ENCODE measurements at places on chromosomes 7 and 10.

GRCh38 chr7:28311670-28312069 is 100.6 kb upstream of the CREB5 start:
- DNase-seq: no peak

DNA sequence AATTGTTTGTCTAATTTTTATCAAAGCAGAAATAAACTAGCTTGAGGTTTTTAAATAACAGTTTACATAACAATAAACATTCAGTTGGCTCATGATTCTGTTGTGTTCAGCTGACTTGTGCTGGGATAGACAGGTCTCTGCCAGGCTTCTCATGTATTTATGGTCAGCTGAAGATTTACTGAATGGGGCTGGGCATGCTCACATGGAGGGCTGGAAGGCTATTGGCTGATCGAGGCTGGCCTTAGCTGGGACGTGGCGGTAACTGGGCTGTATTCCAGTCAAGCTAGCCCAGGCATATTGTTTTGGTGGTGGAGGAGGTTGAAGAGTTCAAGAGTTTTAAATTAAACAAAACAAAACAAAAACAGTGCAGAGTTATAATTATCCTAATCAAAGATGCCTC is 251.0 kb upstream of the MTPN start:
- DNase-seq: no peak

- DNase-seq: no peak
These were observed 28.7 kb downstream of the IKZF1 start for GRCh38 chr7:50333221-50333651.

DNA sequence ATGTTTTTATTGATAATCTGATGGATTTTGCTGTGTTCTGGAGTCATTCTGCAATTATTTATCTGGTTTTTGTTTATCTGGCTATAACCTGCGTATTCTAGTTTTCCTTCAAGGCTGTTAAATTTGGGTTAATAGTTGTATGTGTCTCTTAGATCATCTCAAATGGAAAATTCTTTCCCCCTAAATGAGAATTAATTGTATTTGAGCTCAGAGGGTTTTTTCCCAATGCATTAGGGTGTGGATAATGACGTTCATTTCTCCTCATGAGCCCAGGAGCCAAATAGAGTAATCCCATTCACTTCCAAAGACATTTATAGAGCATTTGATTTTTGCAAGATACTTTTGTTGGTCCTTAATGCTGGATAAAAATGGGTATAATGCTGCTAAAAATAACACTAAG is 564.6 kb downstream of the GALNT17 start:
- DNase-seq: no peak

GRCh38 chr7:15720849-15721471 is 34.5 kb upstream of the MEOX2 start:
- no peak for DNase-seq

GRCh38 chr10:86048973-86049372 is 317.6 kb downstream of the GRID1 start:
- no peak for DNase-seq

GRCh38 chr7:99128076-99128950 is 15.6 kb downstream of the SMURF1 start:
- peak; percentile 79 for DNase-seq

- no peak for DNase-seq
These were observed 137.5 kb downstream of the ZNF365 start for GRCh38 chr10:62511656-62512055.

GRCh38 chr10:22003964-22004281 is 393 bp upstream of the DNAJC1 start:
- DNase-seq: no peak

- no peak for DNase-seq
These were observed 10.6 kb upstream of the SAMD8 start for GRCh38 chr10:75100764-75101291.

DNA sequence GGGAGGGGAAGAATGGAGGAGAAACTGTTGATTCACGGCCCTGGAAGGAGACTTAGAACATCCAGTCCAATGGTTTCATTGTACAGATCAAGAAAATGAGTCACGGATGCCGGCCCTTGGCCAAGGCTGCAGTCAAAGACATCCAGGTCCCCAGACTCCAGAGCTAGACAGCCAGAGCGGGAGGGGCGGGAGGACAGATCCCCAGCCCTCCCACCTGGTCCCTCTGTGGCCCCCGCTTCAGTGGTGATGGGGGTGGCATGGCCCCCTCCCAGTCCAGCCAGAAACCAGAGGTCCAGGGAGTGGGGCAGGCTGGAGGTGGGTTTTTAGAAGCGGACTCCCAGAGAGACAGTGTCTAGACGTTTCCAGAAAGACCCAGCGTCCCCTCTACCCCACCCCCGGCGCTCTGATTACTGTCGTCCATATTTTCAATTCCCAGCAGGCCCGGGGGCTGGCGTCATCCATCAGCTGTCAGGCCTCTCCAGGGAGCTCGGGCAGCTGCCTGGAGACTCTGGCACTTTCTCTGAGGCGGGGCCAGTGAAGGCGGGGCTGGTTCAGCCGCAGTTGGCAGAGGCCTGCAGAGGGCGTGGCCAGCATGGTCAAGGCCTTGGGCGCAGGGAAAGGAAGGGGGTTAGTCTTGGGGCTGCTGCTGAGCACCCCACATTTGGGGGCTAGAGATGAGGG is 8.0 kb upstream of the HSPB1 start:
- DNase-seq: peak; percentile 96

DNA sequence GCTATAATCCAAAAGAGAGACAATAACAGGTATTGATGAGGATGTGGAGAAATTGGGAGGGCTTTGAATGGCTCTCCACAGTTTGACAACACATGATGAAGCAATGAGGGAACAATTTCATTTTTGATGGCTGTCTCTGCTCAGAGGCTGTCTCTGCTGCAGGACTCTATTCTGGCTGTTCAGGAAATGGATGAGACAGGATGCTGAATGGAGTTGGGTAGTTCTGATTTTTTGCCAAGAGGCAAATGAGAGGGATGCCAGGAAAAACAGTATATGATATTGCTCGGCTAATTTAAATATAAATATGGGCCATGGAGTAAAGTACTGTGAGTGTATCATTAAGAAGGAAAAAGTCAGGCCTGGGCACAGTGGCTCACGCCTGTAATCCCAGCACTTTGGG is 16.8 kb downstream of the APBB1IP start:
- no peak for DNase-seq

DNA sequence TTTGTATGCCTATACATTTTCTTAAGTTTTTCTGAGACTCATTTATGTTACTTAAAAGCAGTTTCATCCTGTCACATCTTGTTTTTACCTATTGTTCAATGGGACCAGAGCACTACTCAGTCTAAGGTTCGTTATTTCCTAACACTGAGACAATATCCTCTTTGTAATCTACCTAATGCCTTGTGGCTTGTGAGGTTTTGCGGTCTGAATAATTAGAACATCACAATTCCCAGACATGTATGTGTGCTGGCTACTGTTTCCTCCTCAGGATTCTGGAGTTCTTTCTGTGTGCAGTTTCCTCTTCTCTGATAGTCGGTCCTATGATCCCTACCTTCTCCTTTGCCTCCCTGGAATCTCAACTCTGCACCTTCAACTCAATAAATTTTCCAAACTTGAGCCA is 620.2 kb downstream of the ANKRD7 start:
- no peak for DNase-seq

DNA sequence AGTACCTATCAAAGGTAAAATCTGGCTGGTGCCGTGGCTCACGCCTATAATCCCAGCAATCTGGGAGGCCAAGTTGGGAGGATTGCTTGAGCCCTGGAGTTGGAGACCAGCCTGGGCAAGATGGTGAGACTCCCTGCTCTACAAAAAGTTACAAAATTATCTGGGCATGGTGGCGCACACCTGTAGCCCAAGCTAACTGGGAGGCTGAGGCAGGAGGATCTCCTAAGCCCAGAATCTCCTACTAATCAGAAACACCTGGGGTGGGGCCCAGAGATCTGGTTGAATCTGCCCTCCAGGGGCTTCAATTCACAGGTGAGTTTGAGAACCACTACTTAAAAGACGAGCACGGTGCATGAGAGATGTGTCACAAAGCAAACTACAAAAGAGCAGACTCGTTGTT is 2.4 kb downstream of the PLA2G12B start:
- DNase-seq: no peak

- DNase-seq: no peak
These were observed 6.1 kb downstream of the COPG2 start for GRCh38 chr7:130662426-130662825.

GRCh38 chr7:91407942-91408341 is 143.7 kb downstream of the FZD1 start:
- DNase-seq: no peak

DNA sequence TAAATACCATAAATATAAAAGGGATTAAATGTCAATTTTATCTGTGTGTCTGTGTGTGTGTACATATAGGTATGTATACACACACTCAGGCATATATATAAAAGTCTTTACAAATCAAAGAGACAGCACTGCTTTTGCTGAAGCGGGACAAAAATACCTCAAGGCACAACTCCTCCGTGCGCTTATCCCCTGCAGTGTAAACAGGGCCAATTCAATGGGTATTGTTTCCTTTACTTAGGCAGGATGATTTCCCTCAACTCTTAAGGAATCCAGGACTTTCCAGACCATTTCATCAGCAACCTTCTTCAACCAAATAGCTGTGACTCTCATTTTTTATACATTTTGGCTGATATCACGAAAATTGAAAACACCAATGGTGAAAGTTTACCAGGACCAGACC is 227.7 kb downstream of the CRPPA start:
- DNase-seq: no peak

DNA sequence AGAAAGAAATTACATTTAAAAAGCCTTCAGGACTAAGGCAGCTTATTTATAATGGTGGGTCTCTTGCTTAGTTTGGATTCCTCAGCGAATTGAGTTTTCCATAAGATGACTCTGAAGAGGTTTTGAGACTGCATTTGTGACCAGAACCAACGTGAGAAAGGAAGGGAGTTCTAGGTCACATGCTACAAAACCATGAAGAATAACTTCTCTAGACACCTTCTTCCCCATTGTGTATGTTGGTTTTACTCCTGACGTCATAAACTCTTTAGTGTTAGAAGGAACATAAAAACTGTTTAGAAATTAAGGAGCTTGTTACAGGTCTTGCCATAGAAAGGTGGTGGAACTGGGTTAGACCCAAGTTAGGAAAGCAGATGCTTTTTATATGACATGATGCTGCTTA is 11.1 kb downstream of the PTPN12 start:
- DNase-seq: no peak

DNA sequence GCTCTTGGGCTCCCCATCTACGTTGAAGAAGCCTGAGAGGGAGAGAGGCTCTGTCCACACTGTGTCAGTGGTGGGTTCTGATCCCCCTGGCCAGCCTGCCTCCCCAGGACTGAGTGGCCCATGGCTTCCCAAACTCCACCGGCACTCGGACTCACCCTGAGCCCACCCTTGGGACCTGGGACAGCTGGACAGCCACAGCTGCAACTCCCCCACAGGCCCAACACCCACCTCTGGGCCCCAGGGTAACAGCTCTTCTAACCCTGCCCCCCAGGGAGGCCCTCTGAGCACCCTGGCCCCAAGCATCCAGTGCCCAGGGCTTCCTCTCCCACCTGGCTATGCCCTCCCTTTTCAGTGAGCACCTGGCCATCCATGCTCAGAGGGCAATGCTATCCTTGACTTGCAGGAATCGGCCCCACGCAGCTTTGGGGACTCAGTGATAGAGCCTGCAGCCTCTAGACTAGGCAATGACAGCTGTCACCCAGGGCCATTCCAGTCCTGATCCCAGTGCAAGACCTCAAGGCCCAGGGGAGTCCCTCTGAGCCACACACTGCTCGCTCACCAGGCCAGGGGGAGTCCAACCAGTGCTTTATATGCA is 17.9 kb downstream of the OGDHL start:
- no peak for DNase-seq

All from prostate gland (tissue), 2 donors.